ENCODE measurements at places on chromosomes 3 and 15. TPM values are rescaled to one million over a fixed set of nuclear protein-coding genes. Genes with fewer than 3 reads are reported as not detected.

The COL6A5 gene
- total RNA-seq: 0.03 TPM

The STRIT1 gene
- total RNA-seq: not detected

The CHRNA5 gene
- 2.1 TPM for total RNA-seq

The FOXB1 gene
- total RNA-seq: 5.2 TPM

The LMAN1L gene
- total RNA-seq: 0.48 TPM

The IL12A gene
- 1.4 TPM for total RNA-seq

The CRYGS gene
- 4.1 TPM for total RNA-seq

The FAM107A gene
- total RNA-seq: not detected

Data from activated CD4-positive, alpha-beta memory T cell treated with anti-CD3 and anti-CD28 coated beads, Interleukin-2, amount 10 ng/mL, durations not matched to agents 7 days and 5 days (primary cell).